ENCODE measurements at places on chromosomes 2 and 18. TPM values are rescaled to one million over a fixed set of nuclear protein-coding genes. Genes with fewer than 3 reads are reported as not detected.

- no peak for DNase-seq
These were observed 20.7 kb upstream of the NT5C1B start for GRCh38 chr2:18610090-18610489.

DNA sequence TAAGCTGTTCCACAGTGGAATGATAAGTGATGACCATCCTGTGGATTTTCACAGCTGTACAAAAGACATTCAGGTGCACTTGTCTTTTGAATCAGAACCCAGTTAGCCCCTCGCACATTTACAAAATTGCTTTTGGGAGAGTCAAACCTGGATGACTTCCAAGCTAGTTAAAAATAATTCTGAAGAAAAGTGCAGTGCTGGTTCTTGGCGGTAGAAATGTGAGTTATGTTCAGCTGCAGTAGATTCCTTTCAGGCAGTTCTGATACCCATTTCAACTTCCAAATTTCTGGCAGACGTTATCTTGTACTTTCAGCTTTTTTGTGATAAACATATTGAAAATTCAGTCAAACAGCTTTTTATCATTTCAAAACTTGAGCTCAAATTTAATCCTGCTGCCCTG lies 324.7 kb downstream of the NRXN1 start:
- no peak for DNase-seq

DNA sequence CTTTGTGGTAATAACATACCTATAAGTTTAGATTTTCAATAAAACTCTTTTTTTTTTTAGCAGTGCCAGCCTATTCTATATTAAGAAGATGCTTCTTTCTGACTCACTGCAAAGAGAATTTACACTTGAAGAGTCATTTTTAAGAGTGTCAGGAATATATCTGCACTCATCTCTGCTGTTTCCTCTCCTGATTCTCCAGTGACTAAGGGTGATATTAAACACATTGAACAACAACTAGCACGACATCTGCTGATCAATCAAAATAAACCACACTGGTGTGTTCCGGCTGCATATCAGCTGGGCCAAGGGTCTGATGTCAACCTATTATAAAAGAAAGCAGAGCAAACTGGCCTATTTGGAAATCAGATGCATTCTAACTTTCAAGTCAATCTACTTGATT lies 15.0 kb downstream of the RAB27B start:
- DNase-seq: no peak

DNA sequence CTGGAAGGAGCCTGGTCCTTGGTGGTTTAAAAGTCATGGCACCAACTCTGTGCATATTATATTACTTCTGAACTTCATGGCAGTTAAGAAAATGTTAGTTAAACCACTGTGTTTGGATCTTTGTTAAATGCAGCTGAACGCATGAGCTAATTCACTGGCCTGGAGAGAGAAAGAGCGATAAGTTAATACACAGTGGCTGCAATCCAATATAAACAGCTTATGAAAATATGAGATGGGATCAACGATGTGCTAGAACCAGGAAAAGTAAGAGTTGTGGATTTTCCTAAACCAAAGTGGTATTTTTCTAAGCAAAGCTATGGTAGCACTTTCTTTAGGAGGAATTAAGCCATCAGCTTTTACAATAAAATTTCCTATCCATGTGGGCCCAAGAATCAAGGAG lies 326.7 kb downstream of the MTX2 start:
- DNase-seq: no peak

GRCh38 chr2:24833821-24834732 lies 40.9 kb downstream of the CENPO start:
- no peak for DNase-seq

DNA sequence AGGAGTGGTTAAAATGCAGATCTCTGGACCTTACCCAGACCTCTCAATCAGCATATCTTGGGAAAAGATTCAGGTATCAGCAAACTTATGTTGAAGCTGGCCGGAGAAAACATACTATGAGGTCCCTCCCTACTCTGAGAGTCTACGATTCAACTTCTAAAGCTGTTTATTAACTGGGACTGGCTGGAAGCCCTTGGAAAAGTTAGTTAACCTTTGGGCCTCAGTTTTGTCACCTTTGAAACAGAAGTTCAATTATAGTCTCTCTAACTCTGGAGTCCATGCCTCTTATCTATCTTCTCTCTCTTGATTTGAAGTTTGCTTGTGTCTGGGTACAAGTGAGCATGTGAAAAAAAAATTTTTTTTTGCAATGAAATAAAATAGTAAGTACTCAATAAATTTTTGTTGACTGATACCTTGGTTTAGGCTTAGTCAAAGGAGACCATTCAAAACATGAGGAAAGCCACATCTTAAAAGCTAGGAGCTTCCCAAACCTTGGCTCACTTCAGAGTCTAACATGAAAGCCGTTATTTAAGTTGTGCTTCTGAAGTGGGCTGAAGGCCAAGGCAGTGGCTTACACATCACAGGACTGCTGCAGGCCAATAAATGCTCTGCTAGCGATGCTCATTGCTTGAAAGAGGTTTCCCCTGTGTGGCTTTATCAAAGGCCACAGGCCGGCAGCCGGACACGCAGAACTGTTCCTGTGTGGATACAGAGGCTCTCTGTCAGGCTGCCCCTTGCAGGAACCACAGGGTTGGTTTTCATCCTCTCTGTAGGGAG lies 110.6 kb upstream of the FAM136A start:
- DNase-seq: no peak

The DQX1 gene
- total RNA-seq: 0.41 TPM

GRCh38 chr2:227150222-227150936 lies 13.6 kb downstream of the COL4A4 start:
- DNase-seq: no peak

- no peak for DNase-seq
These were observed 978.2 kb downstream of the CPS1 start for GRCh38 chr2:211534632-211535031.
